ENCODE measurements at places on chromosomes 2 and 18.

DNA sequence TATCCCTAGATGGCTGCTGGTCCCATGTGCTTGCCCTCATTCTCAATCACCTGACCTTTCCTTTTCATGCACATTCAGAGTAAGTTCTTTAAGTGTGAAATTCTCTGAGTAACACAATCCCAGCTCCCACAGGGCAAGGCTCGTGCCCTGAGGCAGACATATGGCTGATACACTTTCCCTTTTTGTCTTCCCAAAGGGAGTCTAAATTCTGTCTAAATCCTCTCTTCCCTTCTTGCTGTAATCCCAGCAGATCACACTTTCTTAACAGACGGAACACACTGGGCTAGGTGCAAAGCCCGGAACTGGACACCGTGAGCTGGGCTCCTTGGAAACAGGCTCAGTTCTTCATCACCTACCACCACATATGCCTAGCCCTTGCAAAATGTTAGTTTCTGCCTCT lies 147.6 kb downstream of the GALNT14 start:
- DNase-seq = no peak

DNA sequence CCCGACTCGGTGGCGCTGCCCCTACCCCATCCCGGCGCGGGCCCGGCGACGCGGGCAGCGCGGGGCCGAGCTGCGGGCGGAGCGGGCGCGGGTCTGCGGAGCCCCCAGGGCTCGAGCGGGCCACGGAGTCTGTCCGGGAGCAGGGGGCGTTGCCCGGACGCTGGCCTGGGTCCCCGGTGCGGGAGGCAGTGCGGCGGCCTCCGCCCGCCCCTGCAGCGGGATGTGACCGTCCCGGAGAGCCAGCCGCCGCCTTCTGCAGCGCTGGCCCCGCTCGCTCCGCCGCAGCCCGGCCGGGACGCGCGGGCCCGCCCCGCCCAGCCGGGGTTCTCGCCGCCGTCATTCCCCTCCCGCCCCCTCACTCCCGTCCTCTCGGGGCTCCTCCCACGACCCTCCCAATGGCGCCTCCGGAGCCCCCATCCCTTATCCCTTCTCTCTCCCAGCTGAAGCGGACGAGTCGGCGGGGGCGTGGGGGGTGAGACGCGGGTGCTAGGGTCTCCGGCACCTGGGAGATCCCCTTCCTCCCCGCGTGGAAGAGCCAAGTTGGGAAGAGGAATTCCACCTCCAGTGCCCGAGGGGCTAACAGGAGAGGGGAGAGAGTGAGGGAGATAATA lies at the start of gene FNDC4:
Gene FNDC4, minus strand, starts transcription at position 257 of the 611 bp plus-strand sequence. CDS start 521 bp downstream, outside the sequence.
- no peak for DNase-seq

GRCh38 chr2:24110660-24111303 lies 12.4 kb downstream of the PFN4 start:
- DNase-seq = no peak

- DNase-seq = no peak
These were observed 3.1 kb downstream of the DCC start for GRCh38 chr18:52343138-52343537.

GRCh38 chr18:69956665-69957620 lies 9.3 kb upstream of the CD226 start:
- no peak for DNase-seq

GRCh38 chr2:29238497-29238896 lies 123.3 kb downstream of the CLIP4 start:
- DNase-seq = no peak

DNA sequence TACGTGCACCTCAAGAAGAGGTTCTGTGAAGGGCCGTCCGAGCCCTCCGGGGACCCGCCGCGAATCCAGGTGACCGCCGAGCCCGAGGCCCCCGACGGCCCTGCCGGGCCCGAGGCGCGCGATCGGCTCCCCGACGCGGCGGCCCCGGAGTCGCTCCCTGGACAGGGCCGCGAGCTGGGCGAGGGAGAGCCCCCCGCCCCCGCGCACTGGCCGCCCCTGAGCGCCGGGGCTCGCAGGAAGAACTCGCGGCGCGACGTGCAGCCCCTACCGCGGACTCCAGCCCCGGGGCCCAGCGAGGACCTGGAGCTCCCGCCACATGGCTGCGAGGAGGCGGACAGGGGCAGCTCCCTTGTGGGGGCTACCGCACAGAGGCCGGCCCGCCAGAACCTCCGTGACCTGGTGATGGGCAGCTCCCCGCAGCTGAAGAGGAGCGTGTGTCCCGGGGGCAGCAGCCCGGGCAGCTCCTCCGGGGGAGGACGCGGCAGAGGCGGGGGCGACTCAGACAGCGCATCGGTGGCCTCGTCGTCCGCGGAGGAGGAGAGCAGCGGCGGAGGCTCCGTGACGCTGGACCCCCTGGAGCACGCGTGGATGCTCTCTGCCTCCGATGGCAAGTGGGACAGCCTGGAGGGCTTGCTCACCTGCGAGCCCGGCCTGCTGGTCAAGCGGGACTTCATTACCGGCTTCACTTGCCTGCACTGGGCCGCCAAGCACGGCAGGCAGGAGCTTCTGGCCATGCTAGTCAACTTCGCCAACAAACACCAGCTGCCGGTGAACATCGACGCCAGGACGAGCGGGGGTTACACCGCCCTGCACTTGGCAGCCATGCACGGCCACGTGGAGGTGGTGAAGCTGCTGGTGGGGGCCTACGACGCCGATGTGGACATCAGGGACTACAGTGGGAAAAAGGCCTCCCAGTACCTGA lies 812 bp downstream of the SOWAHC start:
- no peak for DNase-seq

DNA sequence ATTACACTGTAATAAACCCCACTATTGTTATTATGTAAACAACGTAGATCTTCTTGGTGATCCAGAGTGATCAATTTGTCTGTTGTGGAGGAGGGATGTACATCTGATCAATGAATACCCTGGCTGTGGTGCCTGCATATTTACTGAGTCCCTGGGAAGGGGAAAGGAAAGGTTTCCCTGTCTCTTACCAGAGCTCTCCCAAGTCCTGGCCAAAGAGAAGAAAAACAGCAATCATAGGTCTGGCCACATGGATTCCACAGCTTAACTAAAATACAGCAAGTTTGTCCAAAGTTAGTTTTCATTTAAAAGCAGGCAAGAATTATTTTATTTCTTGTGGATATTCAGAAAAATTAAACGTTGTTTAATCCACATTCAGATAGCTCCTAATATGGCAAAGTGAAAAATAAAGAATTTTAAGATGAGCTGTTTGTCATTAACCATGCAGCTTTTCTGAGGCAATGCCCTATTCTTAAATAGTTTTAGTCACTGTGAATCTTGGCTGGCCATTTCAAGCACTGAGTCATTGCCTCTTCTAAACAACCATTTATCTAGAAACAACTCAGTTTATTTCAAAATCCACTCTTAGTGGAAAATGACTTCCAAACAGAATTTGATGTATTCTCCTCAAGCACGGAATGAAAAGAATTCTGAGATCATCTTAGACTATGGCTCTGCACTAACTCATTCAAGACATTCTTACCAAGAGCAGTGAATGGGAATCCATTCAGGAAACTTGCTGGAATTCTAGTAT lies 1004.4 kb upstream of the CDH2 start:
- DNase-seq = no peak

DNA sequence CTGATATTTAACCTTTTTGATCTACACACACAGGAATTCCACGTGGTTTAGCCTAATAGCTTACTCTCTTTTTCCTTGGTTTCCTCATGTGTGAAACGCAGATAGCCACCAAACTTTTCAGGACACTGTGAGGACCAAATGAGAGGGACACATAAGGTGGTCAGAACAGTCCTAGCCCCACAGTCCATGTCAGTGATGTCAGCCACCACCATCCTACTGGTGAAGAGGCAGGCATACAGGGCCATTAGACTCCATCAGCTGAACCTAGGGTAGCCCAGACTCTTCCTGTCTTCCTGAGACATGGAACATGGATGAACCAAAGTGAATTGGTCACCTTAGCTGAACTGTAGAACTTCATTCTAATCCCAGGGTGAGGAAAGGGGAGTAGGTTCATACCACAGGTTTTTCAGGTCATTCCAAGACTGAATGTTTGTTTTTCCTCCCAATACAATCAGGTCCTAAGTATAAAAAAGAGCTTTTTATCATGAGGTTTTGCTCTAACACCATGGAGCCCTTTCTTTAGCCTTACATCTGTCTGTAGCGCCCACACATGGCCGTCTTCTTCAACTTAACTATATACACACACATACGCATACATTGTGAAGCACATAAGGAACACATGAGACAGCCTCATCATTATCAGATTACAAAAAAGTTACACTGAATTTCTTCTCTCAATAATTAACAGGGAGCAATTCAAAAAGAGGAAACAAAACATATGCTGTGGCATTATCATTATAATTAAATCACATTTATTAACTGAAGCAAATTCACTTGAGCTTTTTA lies 18.5 kb upstream of the NFE2L2 start:
- no peak for DNase-seq

- no peak for DNase-seq
These were observed 934.8 kb upstream of the DDX18 start for GRCh38 chr2:116879650-116880160.

DNA sequence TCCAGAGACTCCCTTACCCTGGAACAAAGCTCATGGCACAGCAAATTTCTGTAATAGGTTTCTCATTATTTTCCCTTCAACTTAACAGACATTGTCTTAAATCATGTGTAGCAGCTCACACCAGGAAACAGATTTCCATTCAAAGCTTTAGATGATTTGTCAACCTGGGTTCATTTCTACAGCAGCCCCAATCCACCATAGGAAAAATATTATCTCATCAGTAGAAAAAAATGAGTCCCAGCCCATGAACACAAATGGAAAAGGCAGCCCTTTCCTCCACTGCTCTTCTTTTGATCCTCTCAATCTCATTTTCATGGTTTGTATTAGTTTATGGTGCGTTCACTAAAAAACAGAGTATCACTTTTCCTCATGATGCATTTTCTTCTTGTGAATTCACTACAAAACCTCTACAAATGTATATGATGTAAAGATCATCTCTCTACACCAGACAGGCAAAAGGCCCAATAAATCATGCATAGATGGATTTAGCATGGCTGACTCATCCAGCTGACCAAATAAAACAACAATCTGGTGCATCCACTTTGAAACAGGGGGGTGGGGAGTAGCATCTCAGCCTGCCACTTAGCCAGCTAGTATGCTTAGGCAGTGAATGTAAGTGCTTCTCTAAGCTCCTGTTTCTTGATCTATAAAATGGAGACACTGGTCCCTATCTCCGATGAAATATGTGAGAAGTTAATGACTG lies 78.6 kb downstream of the SATB2 start:
- no peak for DNase-seq

DNA sequence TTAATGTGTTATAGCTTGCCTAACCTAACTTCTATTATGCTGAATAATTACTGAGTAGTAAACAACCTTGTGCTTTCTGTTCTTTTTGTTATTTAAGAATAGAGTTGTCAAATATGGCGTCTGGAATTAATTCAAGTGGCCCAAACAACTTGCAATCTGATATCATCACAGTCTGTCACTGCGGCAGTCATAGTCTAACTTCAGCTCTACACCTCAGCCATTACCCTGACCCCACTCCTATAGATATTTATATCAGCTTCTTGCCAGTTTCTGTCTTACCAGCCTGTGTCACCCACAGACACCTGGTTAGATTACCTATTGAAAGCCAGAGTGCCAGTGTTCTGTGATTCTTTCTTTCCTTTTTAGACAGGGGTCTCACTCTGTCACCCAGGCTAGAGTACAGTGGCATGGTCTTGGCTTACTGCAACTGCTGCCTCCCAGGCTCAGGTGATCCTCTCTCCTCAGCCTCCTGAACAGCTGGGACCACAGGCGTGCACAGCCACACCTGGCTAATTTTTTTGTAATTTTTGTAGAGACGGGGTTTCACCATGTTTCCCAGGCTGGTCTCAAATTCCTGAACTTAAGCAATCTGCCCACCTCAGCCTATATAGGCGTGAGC lies 14.1 kb upstream of the KLHL41 start:
- no peak for DNase-seq

DNA sequence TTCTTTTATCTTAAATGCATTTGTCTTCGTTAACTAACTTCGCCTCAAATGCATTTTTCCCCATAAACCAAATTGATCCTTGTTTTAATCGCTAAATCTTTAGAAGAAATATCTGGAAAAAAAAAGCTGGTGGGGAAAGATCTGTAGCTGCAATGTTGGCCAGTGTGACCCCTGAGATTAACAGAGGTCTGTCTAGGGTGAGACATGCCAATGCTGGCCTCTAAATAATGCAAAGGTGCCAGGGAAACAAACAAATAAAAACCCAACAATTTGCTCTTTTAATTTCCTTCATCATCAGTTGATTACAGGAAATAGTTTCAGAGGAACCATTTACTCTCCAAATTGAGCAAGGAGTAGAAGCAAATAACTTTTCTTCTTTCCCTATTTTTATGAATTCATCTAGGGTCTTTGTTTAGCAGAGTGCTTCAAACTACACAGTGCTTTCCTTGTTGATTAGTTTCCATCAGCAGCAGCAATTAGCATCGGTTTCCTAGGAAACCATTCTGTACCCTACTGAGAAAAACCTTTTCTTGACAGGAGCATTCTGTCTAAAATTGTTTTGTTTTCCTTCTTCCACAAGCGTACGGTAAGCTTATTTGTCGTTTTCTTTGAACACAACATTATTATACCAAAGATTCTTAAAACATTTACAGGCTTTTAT lies 100.5 kb upstream of the UNC80 start:
- no peak for DNase-seq
